Kidney (tissue), 22 donors: ENCODE measurements at places on chromosomes 11 and 22. TPM values are rescaled to one million over a fixed set of nuclear protein-coding genes. Genes with fewer than 3 reads are reported as not detected.

The OR8D1 gene
- total RNA-seq, result not detected

The SERPIND1 gene
- total RNA-seq, result not detected

The SCN4B gene
- 3.5 TPM for total RNA-seq

The KCNK7 gene
- total RNA-seq, result 0.25 TPM

The FXYD2 gene
- total RNA-seq, result 2,527 TPM

The OR51B2 gene
- not detected for total RNA-seq

The POU2AF3 gene
- 4.3 TPM for total RNA-seq

The OSBP gene
- total RNA-seq, result 53.8 TPM

The PDGFB gene
- 14.2 TPM for total RNA-seq

The MRGPRX3 gene
- not detected for total RNA-seq

The ABCG4 gene
- total RNA-seq, result 0.25 TPM

The FOLR1 gene
- total RNA-seq, result 41.2 TPM

GRCh38 chr11:117872975-117873827 lies 3.3 kb downstream of the FXYD6 start:
- no peaks in the 10 kb centered on the region for H3K27me3 ChIP-seq
- no peak for DNase-seq
- H3K4me1 ChIP-seq, result peaks cover 14% of the 10 kb centered on the region
- no peak overlapping the region for H3K4me3 ChIP-seq

DNA sequence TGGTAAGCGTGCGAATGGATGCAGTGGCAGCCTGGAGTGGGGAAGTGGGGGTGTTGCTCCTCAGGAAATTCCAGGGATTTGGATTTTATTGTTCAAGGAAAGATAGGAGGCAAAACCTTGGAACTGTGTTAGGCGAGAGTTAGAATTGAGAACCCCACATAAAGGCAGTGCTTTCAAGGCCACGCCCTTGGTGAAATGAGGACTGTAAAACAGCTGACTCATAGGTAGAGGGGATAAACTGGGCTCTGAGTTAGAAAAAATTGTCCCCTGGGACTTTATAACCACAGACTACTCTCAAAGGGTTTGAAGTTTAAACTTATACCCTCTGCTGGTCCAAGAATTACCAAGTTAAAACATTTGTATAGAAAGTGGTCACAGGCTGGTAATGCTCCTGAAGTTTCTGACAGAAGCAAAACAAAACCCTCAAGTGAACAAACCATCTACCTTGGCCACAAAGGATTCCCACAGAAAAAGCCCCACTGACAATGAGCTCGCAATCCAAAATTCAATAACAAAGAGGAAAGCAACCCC lies 250.3 kb upstream of the TBCEL start:
- H3K4me1 ChIP-seq, result no peaks in the 10 kb centered on the region
- H3K27ac ChIP-seq, result no peak overlapping the region
- H3K4me3 ChIP-seq, result no peak overlapping the region

DNA sequence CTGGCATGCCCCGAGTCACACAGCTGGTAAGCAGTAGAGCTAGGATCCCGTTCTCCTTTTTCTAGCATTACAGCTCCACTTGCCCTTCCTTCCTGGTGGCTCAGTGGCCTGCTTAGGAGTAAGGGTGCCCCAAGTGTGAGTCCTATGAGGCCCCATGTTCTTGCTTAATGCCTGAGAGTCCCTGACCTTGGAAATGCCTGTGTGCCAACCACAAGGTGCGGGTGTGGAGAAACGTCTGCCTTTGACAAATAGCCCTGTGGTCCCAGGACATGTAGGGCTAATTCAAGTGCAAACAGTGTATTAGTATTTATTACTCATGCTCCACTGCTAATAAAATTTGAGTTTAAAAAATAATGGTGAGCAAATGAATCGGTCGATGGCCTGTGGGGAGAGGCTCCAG lies 18.4 kb downstream of the GRIK4 start:
- no peaks in the 10 kb centered on the region for H3K4me1 ChIP-seq
- H3K27ac ChIP-seq, result no peak overlapping the region
- no peaks in the 10 kb centered on the region for H3K27me3 ChIP-seq

GRCh38 chr11:44916331-44916730 lies 34.4 kb downstream of the TP53I11 start:
- no peak overlapping the region for H3K4me3 ChIP-seq
- H3K27ac ChIP-seq, result no peak overlapping the region
- DNase-seq, result no peak
- peaks cover 2% of the 10 kb centered on the region for H3K36me3 ChIP-seq

DNA sequence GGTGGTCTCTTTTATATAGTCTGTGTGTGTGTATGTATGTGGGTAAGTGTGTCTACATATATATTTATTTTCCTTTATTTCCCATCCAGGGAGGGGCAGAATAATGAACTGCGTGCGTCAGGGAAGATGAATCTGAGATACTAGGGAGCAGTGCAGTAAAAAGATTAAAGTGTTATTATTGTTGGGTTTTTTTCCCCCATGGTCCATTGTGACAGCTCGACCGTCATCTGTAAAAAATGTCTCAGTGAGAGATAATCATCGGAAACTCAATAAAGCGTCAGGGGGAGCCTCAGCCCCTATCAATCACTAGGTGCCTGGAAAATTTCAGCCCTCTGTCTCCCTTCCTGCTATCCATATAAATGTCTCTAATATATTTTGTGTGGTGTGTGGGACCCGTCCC lies 64.6 kb downstream of the CLPB start:
- no peak overlapping the region for H3K4me3 ChIP-seq
- H3K36me3 ChIP-seq, result no peaks in the 10 kb centered on the region
- H3K27me3 ChIP-seq, result no peaks in the 10 kb centered on the region
- no peak overlapping the region for H3K27ac ChIP-seq

- no peak overlapping the region for H3K4me3 ChIP-seq
- H3K27me3 ChIP-seq, result no peaks in the 10 kb centered on the region
- DNase-seq, result no peak
- no peaks in the 10 kb centered on the region for H3K4me1 ChIP-seq
- H3K36me3 ChIP-seq, result no peaks in the 10 kb centered on the region
Observed at GRCh38 chr11:104876861-104877431, 21.3 kb downstream of the CASP12 start.

- H3K36me3 ChIP-seq, result no peaks in the 10 kb centered on the region
- no peak for DNase-seq
- H3K27ac ChIP-seq, result no peak overlapping the region
- H3K4me1 ChIP-seq, result no peaks in the 10 kb centered on the region
- no peak overlapping the region for H3K4me3 ChIP-seq
- no peaks in the 10 kb centered on the region for H3K27me3 ChIP-seq
Observed at GRCh38 chr11:10868352-10868751, 10.5 kb upstream of the ZBED5 start.

DNA sequence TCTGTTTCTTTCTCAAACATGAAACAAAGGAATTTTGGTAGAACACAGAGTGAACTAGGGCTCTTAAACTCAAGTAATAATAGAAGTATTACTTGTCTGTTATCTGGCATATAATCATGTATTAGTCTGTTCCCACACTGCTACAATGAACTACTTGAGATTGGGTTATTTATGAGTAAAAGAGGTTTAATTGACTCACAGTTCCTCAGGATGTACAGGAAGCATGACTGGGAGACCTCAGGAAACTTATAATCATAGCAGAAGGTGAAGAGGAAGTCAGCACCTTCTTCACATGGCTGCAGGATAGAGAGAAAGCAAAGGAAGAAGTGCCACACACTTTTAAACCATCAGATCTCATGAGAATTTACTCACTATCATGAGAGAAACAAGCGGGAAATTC lies 273.4 kb downstream of the ETS1 start:
- no peak overlapping the region for H3K4me3 ChIP-seq
- H3K27me3 ChIP-seq, result no peaks in the 10 kb centered on the region
- DNase-seq, result no peak
- H3K4me1 ChIP-seq, result no peaks in the 10 kb centered on the region
- no peak overlapping the region for H3K27ac ChIP-seq

DNA sequence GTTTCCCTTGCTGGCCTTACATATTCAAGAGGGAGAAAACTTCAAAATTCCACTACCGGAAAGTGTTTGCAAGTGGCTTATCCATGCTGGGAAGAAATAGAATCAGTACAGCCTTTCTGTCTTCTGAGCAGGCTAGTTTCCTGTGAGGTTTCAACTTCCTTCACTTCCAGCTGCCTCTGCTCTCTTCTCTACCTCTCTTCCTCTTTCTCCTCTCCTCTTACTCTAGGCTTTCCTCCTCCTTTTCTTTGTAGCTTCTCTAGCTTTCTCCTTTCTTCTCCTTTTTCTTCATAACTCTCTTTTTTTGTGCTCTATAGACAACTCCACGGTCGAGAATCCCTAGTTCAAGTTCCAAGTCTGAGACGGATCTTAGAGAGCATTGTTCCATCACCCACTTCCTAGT lies 421.8 kb downstream of the ETS1 start:
- H3K36me3 ChIP-seq, result no peaks in the 10 kb centered on the region
- H3K27ac ChIP-seq, result no peak overlapping the region
- no peaks in the 10 kb centered on the region for H3K27me3 ChIP-seq
- no peak for DNase-seq

- H3K27ac ChIP-seq, result no peak overlapping the region
- no peak overlapping the region for H3K4me3 ChIP-seq
- no peaks in the 10 kb centered on the region for H3K4me1 ChIP-seq
- no peaks in the 10 kb centered on the region for H3K27me3 ChIP-seq
Observed at GRCh38 chr11:45239733-45240132, 46.4 kb downstream of the SYT13 start.

GRCh38 chr11:70200212-70200844 lies 2.8 kb upstream of the FADD start:
- no peak overlapping the region for H3K27ac ChIP-seq
- peaks cover 14% of the 10 kb centered on the region for H3K4me1 ChIP-seq
- no peak overlapping the region for H3K4me3 ChIP-seq
- H3K27me3 ChIP-seq, result no peaks in the 10 kb centered on the region
- H3K36me3 ChIP-seq, result no peaks in the 10 kb centered on the region

- no peak overlapping the region for H3K27ac ChIP-seq
- H3K4me3 ChIP-seq, result no peak overlapping the region
- H3K27me3 ChIP-seq, result no peaks in the 10 kb centered on the region
- peaks cover 4% of the 10 kb centered on the region for H3K4me1 ChIP-seq
Observed at GRCh38 chr11:96326959-96327358, 16.0 kb downstream of the MAML2 start.

DNA sequence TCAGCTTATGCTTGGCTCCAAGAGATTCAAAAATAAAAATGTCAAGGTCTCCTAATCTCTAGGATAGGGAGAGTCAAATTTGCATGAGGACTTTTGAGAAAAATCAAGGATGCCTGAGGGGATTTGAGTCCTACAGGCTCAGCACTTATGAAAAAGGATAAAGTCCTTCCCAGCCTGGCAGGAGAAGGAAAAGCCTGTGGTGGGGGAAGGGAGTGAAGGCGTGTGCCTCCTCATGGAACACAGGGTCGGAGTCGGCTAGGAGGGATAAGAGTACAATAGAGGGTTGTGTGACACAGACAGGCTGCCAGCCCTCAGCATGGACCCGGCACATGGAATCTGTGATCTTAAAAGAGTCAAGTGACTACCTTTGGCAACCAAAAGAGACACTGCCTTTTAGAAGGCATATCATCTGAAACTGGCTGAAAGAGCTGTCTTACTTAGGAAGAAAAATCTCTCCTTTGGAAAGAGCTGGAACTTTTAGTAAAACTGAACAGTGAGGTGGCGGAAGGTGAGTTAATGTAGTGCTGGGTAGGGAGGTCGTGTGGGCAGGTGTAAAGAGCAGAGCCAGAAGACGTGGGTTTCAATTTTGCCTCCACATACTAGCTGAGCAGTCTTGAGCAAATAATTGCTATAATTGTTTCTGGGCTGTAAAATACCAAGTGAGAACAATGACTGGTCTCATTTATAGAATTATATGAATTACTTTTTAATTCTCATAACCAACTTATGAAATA lies 58.8 kb upstream of the RDX start:
- H3K4me1 ChIP-seq, result peaks cover 3% of the 10 kb centered on the region
- H3K27me3 ChIP-seq, result no peaks in the 10 kb centered on the region

DNA sequence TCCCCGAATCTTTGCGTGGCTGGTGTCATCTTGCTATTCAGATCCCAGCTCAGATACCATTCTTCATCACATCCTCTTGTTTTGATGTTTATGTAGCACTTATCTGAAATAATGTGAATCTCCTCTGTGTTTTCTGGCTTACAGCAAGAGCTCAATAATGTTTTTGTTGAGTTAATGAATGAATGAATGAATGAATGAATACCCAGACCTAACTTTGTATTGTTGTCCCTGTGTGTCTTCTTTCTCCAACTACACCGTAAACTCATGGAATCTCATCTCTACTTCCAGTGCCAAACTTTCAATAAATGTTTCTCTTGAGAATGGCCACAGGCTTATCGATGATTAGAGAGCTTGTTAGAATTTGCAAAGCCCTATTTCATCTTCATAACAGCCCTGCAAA lies 110.2 kb downstream of the MYO18B start:
- DNase-seq, result no peak
- H3K27ac ChIP-seq, result no peak overlapping the region
- H3K4me1 ChIP-seq, result no peaks in the 10 kb centered on the region
- H3K27me3 ChIP-seq, result no peaks in the 10 kb centered on the region
- H3K4me3 ChIP-seq, result no peak overlapping the region
- H3K36me3 ChIP-seq, result no peaks in the 10 kb centered on the region

- no peak overlapping the region for H3K27ac ChIP-seq
- H3K27me3 ChIP-seq, result no peaks in the 10 kb centered on the region
- H3K4me1 ChIP-seq, result no peaks in the 10 kb centered on the region
- no peak overlapping the region for H3K4me3 ChIP-seq
- H3K36me3 ChIP-seq, result no peaks in the 10 kb centered on the region
Observed at GRCh38 chr22:17717708-17718107, 56.6 kb downstream of the BID start.

GRCh38 chr11:65357856-65358356 lies 3.4 kb downstream of the TIGD3 start:
- H3K4me1 ChIP-seq, result peaks cover 18% of the 10 kb centered on the region
- peak overlapping the region; percentile 37 for H3K27ac ChIP-seq
- H3K4me3 ChIP-seq, result no peak overlapping the region

- no peak overlapping the region for H3K4me3 ChIP-seq
- H3K4me1 ChIP-seq, result peaks cover 8% of the 10 kb centered on the region
- no peak for DNase-seq
- no peak overlapping the region for H3K27ac ChIP-seq
Observed at GRCh38 chr11:46383404-46383758, 1.9 kb downstream of the MDK start.

- no peak overlapping the region for H3K27ac ChIP-seq
- peak; percentile 14 for DNase-seq
- no peak overlapping the region for H3K4me3 ChIP-seq
- no peaks in the 10 kb centered on the region for H3K4me1 ChIP-seq
- no peaks in the 10 kb centered on the region for H3K27me3 ChIP-seq
- H3K36me3 ChIP-seq, result no peaks in the 10 kb centered on the region
Observed at GRCh38 chr11:6855971-6856541, 6.8 kb upstream of the OR10A2 start.

- H3K36me3 ChIP-seq, result no peaks in the 10 kb centered on the region
- peaks cover 4% of the 10 kb centered on the region for H3K4me1 ChIP-seq
- no peak overlapping the region for H3K4me3 ChIP-seq
- no peaks in the 10 kb centered on the region for H3K27me3 ChIP-seq
- peak; percentile 46 for DNase-seq
- no peak overlapping the region for H3K27ac ChIP-seq
Observed at GRCh38 chr11:11237070-11237832, 115.8 kb downstream of the CSNK2A3 start.

GRCh38 chr22:41777749-41778425 lies 22.6 kb upstream of the CCDC134 start:
- no peak overlapping the region for H3K27ac ChIP-seq
- DNase-seq, result no peak
- H3K27me3 ChIP-seq, result no peaks in the 10 kb centered on the region
- H3K4me1 ChIP-seq, result no peaks in the 10 kb centered on the region

DNA sequence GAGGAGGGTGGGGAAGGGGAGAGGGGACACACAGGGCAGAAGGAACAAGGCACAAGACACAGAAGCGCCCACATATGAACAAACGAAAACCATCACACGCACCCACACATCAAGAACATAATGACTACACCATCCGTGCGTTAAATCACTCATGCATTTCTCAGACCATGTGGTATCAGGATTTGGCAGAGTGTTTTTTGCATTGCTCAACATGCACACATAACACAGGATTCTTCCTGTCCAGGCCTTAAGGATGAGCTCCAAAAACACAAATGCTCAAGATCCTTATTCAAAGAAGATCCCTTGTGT lies 309.5 kb downstream of the CADM1 start:
- H3K4me3 ChIP-seq, result no peak overlapping the region
- no peaks in the 10 kb centered on the region for H3K4me1 ChIP-seq
- DNase-seq, result peak; percentile 42
- H3K36me3 ChIP-seq, result no peaks in the 10 kb centered on the region
